T-helper 9 cell (primary cell): ENCODE measurements at places on chromosomes 4 and X.

- no peak for DNase-seq
These were observed 26.7 kb downstream of the ZNF330 start for GRCh38 chr4:141247430-141247780.

GRCh38 chr4:11565899-11566298, 137.2 kb upstream of the HS3ST1 start:
- no peak for DNase-seq

GRCh38 chr4:74540193-74540592, 95.3 kb downstream of the AREG start:
- DNase-seq, result no peak

DNA sequence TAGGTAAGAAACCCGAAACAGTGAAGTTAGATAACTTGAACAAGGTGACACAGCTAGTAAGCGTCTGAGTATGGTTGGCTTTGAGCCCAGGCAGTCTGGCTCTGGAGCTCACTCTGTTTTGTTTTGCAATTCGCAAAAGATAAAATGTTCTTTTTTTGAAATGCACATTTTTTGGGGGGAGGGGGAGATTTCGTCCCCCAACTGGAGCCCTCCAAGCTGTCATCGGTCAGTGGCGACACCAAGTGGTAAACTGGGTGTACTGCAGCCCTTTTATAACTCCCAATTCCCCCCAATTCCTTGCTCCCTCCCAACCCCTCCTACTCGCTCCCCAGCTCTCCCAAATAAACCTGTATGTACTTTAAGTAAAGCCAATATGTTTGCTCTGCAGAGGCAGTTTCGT, 2.8 kb upstream of the CLCN5 start:
- peak; percentile 17 for DNase-seq

- DNase-seq, result no peak
These were observed 64.8 kb upstream of the NR0B1 start for GRCh38 chrX:30373951-30374350.

- no peak for DNase-seq
These were observed 15.9 kb upstream of the PIM2 start for GRCh38 chrX:48934581-48935300.

GRCh38 chrX:63526863-63527262, 175.7 kb upstream of the SPIN4 start:
- DNase-seq, result no peak

DNA sequence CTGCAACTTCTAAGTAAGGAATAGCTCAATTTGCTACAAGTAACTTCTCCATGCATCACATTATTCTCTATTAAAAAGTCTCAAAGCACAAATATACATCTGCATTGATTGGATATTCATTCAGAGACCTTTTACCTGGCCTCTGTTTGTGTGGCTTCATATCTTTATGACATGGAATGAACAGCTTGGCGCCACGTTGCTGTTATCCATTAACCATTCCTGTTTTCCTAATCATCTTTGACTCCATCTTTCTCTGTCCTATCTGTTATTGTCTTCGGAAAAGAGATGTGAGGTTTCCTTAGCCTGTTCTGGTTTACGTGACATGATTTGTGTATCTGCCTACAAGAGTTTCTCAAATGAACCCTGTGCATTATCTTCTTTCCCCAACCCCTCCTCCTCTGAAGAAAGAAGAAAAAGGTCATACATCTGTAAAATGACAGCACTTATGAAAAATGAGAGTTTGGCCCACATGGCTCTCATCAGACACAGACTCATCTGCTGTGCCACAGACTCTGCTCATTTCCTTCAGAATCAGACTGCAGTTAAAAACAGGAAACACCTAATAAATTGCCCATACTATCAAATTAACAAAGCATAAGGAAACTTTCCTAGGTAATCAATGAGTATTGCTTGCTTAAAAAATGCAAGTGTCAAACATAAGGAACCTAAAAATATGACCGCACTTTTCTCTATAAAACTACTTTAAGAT, 347.6 kb upstream of the FAM241A start:
- DNase-seq, result no peak

- no peak for DNase-seq
These were observed 43.3 kb upstream of the STX18 start for GRCh38 chr4:4585012-4585670.

DNA sequence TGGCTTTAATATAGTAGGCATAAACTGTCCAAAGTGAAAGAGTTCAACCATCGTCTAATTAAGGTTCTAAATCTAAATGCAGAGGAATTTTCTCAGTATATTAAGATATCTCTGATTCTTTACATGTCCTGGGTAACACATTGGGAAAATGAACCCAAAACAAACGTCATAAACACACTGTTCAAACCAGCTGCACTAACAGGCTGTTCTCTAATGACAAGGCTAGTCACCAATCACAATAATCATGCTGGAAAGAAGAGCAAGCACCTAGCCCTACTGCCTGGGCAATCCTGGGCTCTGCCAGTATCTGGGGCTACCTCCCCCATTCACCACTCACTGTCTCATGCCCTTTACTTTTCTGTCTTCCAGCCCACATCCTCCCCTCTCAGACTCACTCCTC, 107.9 kb downstream of the EFHC2 start:
- DNase-seq, result no peak

GRCh38 chr4:168691631-168692369, 194.9 kb downstream of the PALLD start:
- no peak for DNase-seq

GRCh38 chr4:71498625-71499024, 159.8 kb downstream of the SLC4A4 start:
- DNase-seq, result no peak

- no peak for DNase-seq
These were observed 56.3 kb upstream of the SPRY1 start for GRCh38 chr4:123340381-123340701.

DNA sequence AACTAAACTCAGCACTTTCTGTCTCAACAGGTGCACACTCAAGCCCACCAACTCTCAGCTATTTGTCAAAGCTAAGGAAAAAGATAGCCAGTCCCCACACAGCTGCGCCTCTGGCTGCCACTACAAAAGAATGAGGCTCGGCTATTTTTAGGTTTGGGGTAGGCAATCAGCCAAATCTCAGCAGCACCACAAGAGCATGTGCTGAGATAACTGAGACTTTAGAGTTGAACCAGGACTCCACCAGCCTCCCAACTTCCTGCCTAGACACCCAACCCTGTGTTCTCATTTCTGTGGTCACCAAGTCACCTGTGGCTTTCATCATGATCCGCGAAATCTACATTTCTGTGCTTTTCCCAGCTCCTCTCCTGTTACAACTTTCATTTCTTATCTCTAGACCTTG, 28.0 kb downstream of the DMD start:
- no peak for DNase-seq

DNA sequence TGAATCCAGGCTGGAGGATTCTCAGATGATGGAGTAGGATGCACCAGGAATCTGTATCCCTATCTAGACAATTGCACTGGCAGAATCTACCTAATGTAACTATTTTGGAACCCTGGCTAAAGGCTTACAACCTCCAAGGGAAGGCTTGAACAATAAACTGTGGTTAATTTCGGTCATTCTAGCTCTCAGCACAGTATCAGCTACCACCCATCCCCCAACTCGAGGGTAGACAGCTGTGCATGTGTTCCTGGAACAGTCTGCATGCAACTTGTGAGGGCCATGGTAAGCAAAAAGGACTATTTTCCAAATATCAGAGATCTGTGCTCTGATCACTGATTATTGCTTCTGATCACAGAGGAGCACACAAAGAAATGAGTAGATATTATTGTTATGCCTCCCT, 34.0 kb downstream of the ELF2 start:
- DNase-seq, result no peak

GRCh38 chr4:55675196-55675793, 39.2 kb upstream of the NMU start:
- DNase-seq, result no peak

- no peak for DNase-seq
These were observed 22.8 kb downstream of the GUF1 start for GRCh38 chr4:44701037-44701436.

- no peak for DNase-seq
These were observed 202.0 kb downstream of the NR3C2 start for GRCh38 chr4:148240241-148240640.

- DNase-seq, result no peak
These were observed 65.0 kb downstream of the ZFYVE28 start for GRCh38 chr4:2353222-2354107.
